ENCODE measurements at places on chromosomes 16 and 17.
A peak's percentile ranks its signal among the peaks of the same experiment; 100 is the strongest.

GRCh38 chr16:47565454-47565853 lies 104.3 kb downstream of the PHKB start:
- no peak for DNase-seq

DNA sequence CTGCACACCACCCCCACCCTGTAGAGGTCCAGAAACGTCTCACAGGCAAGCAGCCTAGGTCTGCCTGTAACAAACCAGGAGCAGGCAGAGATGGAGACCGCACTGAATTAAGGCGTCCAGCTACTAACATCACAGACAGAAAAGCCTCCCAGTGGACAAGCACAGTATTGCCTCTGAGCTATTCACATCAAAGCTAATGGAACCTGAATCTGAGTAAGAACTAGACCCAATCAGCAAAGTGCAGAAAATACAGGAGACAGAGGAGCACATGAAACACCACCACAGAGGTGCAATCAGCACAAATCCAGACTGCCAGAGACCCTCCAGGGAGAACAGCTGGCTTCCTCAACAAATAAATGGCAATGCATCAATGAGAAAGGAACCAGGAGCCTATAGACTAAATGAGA lies 22.2 kb upstream of the PEMT start:
- DNase-seq = peak; percentile 55

DNA sequence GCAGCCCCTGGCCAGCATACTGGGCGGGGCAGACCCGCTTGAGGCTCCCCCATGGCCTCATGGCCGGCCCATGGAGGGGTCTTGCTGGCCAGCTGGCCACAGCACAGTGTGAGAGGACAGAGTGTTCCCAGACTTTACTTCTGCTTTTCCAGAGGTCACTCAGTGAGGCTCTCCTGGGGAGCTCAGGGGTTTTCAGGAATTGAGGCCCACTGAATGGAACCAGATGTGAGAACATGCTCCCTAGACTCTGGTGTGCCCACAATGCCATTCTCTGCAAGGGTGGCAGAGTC lies 21.2 kb downstream of the ATP6V0D1 start:
- DNase-seq = no peak

GRCh38 chr16:66020642-66021041 lies 345.8 kb upstream of the CDH5 start:
- no peak for DNase-seq

- no peak for DNase-seq
Measured at GRCh38 chr17:20096430-20096829, 87.3 kb downstream of the SPECC1 start.

- no peak for DNase-seq
Measured at GRCh38 chr16:78669994-78670393, 570.5 kb downstream of the WWOX start.

DNA sequence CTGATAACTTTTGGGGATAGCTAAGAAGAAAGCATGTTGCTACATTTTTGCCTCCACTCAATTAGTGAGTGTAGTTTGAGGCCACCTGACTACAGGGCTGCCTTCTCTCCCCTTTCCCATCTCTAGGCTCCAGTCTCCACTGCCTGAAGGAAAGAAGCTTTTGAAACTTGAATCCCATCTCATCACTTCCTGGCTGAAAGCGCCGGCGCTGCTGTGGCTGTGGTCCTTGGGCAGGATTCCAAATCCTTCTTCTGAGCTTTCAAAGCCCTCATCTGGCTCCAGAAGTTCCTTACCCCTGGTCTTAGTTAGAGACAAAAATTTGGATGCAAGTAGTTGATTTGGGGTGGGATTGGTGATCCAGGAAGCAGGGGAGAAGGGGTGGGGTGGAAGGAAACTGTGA lies 119.4 kb downstream of the FOXL1 start:
- no peak for DNase-seq

GRCh38 chr17:19378416-19379360 lies at the start of gene MAPK7:
TSS of gene MAPK7 (plus strand) at chr17:19378498. CDS start at chr17:19378901, 403 bp downstream.
- no peak for DNase-seq

DNA sequence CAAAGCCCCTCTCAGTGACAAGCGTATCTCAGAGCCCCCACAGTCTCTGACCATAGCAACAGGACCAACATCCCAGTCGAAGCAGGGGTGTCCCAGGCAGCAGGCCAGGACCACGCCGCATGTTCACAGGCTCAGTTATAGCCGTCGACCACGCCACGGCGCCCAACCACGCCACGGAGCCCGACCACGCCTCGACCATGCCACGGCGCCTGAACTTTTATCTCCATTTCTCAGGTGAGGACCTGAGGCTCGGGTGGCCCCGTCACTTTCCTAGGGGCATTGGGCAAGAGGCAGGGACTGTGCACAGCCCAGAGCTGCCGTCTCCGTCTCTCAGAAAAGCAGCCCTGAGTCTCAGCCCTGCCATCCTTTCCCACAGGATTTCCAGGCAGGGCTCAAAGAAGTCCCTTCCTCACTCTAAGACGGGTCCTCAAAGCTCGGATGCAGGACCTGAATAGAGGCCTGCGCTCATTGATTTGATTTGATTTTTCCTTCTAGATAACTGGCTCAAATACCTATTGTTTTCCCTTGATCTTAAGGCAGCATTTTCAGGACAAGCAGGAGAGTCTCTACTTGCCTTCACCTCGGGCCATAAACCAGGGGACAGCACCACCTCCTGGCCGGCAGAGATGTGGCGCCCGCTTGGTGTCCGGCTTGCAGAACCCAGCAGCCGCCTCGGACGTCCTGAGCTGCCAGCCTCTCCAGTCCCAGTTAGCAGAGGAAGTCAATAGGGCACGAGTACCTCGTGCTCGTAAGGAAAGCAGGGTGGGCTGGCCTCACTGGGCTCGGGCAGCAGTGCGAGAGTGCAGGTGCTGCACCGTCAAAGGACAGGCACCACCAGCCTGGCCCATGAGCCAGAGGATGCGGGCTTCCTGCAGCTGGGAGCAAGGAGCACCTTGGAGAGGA lies 38.8 kb downstream of the C16orf95 start:
- DNase-seq = no peak

DNA sequence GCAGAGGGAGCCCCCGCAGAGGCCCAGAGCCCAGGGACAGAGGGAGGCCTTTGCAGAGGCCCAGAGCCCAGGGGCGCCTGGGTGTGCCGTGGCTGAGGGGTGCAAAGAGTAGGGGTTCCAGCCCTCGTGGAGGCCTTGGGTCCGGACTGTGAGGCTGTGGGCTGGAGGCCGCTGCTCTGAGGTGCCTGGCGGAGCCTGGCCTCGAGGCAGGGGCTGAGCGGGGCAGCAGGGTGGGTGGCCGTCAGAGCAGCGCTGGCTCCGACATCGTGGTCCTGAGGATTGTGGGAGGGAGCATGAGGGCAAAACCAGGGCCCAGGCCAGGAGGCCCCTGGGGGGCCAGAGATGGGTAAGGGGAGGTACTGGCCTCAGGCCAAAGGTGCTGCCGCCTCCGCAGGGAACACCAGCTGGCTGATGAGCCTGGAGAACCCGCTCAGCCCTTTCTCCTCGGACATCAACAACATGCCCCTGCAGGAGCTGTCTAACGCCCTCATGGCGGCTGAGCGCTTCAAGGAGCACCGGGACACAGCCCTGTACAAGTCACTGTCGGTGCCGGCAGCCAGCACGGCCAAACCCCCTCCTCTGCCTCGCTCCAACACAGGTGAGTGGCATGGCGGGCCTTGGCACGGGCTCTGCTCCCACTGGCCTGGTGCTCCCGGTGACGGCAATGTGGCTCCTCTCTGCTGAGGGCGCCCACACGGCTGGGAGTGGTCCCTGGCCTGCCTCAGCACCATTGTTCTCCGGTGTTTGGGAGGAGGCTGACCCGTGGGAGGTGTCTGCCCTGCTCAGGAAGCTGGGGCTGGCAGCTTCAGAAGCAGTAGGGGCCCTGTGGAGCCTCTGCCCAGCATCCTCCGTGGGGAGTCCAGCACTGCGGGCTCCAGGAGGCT lies 33.7 kb downstream of the TSC2 start:
- DNase-seq = no peak

DNA sequence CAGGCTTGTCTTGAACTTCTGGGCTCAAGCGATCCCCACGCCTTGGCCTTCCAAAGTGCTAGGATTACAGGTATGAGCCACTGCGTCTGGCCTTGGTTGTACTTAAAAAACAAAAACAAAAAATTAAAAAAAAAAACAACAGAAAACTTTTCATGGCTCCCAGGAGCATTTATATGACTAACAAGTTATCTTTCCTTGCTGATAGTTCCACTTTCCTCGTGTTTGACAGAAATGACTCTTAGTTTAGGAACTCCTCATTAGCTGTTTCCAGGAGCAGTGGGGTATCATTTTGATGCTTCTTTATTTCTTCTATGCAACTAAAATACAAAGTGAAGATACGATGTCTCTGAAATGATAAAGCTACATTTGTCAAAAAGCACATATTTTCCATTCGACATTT lies 165.4 kb downstream of the PRKCA start:
- DNase-seq = no peak

GRCh38 chr17:5769593-5770354 lies 185.5 kb upstream of the NLRP1 start:
- DNase-seq = no peak

DNA sequence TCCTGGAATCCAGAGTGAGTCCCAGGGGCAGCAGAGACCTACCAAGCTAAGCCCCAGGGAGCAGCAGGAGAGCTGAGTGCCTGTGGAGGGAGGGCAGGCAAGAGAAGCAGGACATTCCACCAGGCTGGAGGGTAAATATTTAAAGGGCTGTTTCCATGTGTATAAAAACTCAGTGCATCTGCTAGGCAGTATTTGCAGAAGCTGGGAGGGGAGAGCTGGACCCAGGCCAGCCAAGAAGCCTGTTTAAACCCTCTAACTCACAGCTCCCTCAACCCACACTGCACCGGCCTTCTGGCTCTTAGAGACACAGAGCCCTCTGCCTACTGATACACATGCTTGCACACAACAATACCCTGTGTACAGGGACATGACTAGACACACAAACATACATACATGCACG lies 22.5 kb upstream of the TMEM132E start:
- DNase-seq = no peak

DNA sequence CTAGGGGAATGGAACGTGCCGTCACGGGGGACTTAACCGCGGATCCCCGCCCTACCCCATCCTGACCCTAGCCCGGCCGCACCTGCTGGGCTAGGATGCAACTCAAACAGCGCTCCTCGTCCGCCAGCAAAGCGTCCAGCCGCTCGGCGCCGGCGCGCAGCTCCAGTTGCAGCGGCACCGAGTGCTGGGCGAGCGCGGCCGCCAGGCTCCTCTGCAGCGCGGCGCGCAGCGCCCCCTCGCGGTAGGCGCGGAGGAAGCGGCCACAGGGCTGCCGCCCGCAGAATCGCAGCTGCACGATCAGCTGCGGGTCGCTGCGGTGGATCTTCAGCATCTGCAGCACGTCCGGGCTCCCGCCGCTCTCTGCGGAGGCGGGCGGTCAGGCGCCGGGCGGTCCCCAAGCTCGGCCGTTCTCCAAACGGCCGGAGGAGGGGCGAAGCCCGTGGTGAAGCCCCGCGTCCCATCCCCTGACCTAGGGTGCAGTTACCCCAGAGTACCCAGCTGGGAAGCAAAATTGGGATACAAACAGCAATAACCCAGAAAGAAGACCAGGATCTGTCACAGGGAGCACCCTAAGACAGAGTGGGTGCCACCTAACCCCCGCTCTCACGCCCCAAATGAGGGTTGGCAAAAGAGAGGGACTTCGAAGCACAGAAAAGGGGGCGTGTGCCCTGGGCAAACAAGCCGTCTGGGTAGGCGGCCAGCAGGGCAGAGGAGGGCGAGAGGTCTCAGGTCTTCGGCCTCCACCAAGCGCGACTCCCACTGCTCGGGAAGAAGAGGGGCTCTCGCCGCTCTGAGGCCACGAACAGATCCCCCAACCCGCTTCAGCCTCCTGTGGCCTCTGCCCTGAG lies 4.2 kb downstream of the TRADD start:
- DNase-seq = peak; percentile 81

DNA sequence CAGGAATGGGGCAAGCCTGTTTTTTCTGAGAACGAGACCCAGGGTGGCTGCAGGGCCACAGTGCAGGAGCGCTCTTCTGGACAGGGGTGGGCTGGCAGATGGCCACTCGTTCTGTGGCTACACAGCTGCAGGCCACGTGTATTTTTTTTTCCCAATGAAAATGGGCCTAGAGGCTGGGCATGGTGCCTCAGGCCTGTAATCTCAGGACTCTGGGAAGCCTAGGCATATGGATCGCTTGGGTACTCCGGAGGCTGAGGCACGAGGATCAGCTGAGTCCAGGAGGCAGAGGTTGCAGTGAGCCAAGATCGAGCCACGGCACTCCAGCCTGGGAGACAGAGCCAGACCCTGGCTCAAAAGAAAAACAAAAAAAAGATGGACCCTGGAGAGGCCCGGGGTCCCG lies 6.8 kb downstream of the UNKL start:
- DNase-seq = no peak

DNA sequence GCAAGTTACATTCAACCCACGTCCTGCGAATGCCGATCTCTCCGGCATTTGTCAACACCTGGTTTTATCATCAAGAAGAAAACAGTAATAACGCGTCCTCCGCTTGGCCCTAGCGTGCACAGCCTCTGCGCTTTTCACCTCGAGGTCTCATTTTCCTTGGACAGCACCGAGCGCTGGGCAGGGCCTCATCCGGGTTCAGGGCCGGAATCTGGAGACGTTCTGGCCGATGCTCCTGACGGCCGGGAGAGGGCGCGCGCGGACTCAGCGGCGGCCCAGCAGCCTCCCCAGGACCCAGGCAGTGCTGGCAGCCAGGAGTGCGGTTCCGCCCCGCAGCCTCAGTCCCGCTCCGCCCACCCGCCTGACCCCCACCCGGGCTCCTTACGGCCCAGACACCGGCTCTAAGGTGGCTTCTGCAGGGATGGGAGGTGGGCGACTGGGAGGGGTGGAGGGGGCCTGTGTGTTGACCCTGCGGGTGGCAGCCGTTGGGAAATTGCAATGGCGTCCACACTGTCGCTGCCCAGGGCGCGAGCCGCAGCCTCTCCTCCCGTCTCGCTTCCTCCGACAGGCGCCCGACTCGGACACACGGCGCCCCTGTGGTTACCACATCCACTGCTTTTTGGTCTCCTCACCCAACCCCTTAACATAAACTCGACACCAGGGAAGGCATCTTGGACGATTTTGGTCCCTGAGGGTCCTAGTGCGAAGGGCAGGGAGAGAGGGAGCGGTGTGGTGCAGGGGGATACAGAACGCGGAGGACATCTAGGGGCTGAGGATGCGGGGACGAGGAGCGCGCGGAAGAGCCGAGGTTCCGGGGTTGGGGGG lies 7.4 kb upstream of the FLYWCH1 start:
- peak; percentile 70 for DNase-seq

DNA sequence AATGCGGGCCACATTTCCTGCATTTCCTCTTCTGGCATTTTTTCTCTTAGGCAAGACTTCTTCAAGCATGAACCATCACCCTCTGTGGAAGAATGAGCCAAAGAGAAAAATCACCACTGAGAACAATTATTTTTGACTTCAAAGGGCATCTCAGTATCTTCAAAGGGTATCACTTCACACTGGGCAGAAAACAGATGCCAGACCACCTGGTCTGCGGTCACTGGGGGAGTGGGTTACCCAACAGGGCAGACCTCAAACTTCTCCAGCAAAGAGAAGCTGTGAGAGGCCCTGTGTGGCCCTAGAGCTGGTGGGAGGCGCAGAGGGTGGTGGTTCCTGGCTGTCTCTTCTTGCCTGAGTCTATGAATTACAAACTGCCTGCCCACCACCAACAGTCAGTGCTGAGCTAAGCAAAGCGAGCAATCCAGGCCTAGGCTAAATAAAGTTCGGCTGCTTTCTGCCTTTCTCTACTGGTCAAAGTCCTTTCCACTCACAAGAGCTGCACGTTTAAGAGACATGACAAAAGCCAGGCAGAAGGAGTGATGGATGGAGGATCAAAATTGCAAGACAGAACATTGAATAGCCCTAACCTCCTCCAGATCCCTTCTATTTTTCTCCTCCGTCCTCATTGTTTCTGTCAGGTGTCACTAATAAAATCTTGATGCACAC lies 602.7 kb upstream of the CDH5 start:
- DNase-seq = no peak
